Occipital lobe (tissue), 3 donors: ENCODE measurements at places on chromosomes 6 and 20. TPM values are rescaled to one million over a fixed set of nuclear protein-coding genes. Genes with fewer than 3 reads are reported as not detected.

Gene XKR7
- total RNA-seq, result 12.6 TPM

Gene SLC22A16
- 0.31 TPM for total RNA-seq

Gene PNPLA1
- not detected for total RNA-seq

Gene SAPCD1
- total RNA-seq, result 0.31 TPM

Gene SLC18B1
- 16.4 TPM for total RNA-seq

Gene TMEM217
- 1.2 TPM for total RNA-seq

Gene GZF1
- total RNA-seq, result 15.4 TPM

Gene STX11
- total RNA-seq, result 0.78 TPM

Gene RPS6KA2
- total RNA-seq, result 18.4 TPM

Gene ZNF311
- total RNA-seq, result 8.9 TPM
